ENCODE measurements at places on chromosomes 4 and X.
A peak's percentile ranks its signal among the peaks of the same experiment; 100 is the strongest.

- DNase-seq, result no peak
Measured at GRCh38 chr4:24973747-24974601, 56.8 kb downstream of the LGI2 start.

GRCh38 chr4:24745172-24745895 is 50.0 kb upstream of the SOD3 start:
- no peak for DNase-seq

- DNase-seq, result no peak
Measured at GRCh38 chrX:122248681-122249080, 935.4 kb upstream of the GRIA3 start.

DNA sequence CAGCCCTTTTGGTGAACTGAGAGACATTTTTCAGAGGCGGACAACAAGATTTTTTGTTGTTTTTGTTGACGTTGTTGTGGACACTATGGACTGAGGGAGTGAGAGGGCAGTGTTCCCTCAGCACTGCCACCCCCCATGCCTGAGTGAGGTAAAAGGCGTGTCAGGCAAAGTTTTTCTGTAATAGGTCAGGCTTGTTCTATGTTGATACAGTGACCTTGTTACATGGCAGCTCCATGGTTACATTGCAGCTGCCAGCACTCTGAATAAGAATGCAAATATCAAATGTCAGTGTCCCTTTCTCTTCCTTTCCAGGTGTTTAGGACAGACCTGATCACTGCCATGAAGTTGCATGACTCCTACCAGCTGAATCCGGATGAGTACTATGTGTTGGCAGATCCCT is 36.6 kb downstream of the JADE1 start:
- no peak for DNase-seq

- DNase-seq, result no peak
Measured at GRCh38 chrX:56788717-56789122, 59.7 kb downstream of the NBDY start.

GRCh38 chr4:36198068-36198808 is 46.1 kb downstream of the ARAP2 start:
- no peak for DNase-seq

GRCh38 chr4:74338792-74339333 is 26.1 kb upstream of the EREG start:
- no peak for DNase-seq

GRCh38 chr4:86971355-86971683 is 36.5 kb downstream of the AFF1 start:
- DNase-seq, result no peak

DNA sequence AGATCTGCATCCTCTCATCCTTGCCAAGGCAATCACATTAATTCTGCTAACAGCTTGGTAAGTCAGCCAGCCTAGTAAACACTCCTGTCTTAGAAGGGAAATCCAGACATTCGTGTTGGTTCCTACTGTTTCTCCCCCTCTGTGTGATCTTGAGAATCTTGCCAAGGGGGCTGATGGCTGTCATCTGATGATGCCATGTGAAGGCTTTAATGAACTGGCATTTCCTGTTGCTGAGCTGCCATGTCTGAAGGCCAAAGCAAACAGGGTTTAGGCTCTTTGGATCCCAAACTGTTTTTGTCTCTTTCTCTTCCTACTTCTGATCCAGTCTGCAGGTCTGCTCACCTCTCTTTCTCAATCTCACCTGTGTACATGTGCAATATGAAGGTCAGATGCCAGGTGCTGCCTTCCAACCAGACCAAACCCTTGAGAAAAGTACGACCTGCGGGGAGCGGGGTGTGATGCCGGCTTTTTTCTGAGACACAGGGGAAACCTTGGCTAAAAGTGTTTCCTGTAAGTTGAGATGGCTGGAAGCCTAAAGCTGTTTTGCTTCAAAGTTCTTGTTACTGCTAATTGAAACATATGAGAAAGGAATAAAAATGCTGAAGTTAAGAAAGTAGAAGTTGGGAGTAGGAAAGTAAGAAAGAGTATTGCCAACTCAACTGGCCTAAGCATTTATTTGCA is 532.9 kb downstream of the ANKRD50 start:
- DNase-seq, result no peak

DNA sequence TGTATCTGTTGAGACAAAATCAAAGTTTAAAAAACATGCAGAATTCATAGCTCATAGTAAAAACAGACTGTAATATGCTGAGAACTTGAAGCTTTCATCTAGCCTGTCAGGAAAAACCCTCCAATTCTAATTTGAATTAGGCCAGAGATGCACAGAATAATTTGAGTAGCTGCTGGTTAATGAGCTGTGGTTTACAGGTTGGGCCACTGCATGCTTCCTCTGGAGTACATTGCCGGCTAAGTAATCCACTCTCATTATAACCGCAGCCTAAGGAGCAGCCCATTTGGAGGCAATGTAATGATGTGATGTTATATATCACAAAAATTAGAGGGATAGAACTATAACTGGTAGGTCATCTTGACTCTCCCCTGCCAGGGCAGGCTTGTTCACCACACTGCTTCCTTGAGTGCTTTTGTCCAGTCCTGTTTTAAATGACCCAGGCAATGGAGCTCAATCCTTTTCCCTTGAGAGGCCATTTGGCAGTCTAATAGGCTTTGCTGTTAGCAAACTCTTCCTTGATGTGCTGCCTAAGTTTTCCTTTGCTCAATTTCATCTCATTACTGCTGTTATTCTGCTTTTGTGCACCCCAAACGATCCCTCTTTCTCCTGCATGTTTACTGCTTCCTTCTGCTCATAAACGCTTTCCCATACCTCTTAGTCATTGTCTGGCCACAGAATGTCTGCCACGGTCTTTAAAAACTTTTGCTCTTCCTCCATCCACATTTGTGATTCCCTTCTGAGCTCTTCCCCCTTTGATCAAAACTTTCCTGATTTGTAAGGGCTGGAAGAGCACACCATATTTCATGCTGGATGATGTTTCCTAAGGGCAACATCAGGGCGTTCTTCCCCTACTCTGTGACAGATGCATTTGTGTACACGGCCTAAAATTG is 230.9 kb downstream of the C4orf33 start:
- DNase-seq, result no peak

DNA sequence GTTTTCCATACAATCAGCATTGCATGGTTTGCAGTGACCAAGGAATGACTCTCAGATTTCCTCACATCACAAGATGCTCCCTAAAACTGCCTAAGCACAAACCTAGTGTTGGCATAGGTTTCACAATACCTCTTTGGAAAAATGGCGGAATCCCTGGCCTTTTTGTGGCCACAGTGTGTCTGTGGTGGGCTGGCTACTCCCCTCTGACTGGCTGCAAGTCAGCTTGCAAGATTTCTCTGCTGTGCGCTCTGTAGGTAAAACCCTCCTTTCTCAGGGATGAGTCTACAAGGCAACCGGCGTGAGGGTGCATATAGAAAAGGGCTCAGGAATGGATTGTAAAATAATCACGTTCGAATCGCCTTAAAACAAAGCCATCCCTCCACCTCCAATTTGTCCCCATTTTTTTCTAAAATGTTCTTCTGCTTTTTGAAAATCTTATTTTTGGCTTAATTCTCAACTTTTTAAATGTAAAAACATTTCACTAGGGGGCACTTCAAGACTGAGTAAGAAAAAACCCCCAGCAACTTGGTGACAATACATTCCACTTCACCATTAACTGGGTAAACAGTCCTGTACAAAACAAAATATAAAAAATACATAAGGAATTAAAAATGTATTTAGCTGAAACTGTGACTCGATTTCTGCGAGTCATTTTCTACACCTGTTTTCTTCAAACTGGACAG is 235.6 kb downstream of the STIM2 start:
- no peak for DNase-seq

GRCh38 chr4:113587156-113587555 is 174.4 kb downstream of the CAMK2D start:
- DNase-seq, result no peak

- no peak for DNase-seq
Measured at GRCh38 chrX:131301155-131301554, 12.0 kb upstream of the IGSF1 start.

DNA sequence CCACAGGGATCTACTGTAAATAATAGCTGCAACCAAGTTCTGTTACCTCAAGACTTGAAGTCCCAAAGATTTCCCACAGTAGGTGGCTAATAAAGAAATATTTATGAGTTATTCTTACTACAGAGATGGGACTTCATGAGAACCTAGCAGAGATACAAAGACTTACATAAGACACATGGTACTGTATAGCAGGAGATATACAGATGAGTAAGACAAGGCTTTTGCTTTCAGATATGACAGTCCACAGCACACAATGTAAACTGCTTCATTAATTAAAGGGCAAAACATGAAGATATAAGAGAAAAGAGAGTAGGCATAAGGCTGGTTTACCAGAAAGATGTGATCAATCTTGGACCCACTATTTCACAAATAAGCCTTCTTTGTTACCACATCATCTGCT is 6.6 kb downstream of the ANKRD17 start:
- DNase-seq, result no peak

DNA sequence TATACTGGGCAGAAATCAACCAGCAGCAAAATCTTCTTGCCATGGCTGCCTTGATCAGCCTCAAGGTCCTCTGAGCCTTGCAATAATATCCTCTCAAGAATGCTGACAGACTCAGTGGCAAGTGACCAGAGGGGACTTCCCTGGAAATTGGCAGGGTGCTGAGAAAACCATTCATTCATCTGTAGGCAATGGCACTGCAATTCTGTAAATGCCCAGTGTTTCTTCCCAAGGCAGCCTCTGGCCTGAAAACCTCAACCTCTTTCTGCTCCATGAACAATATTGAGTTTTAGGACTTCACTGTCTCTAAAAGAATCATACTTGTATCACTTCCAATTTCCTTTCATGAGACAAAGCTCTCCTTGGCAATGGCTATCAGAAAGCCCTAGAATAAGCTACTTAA is 754.3 kb upstream of the TENM3 start:
- no peak for DNase-seq

GRCh38 chr4:47374477-47374876 is 89.0 kb downstream of the COMMD8 start:
- DNase-seq, result no peak

DNA sequence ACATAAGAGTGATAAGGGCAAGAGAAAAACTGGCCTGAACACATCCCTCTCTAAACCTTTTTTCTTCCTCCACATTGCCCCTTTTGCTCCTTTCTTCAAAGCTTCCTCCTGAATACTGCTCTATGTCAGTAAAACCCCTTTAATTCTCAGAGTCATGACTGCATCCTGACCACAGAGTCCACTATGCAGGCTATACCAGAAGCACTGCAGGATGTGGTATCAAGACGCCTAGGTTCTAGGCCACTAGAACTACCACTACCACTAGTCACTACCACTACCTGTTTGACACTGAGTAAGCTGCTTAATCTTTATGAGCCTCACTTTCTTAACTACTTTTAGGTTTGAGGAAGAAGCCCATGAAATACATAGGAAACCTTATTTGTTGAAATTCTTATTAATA is 38.7 kb downstream of the ARHGEF9 start:
- DNase-seq, result peak; percentile 45

DNA sequence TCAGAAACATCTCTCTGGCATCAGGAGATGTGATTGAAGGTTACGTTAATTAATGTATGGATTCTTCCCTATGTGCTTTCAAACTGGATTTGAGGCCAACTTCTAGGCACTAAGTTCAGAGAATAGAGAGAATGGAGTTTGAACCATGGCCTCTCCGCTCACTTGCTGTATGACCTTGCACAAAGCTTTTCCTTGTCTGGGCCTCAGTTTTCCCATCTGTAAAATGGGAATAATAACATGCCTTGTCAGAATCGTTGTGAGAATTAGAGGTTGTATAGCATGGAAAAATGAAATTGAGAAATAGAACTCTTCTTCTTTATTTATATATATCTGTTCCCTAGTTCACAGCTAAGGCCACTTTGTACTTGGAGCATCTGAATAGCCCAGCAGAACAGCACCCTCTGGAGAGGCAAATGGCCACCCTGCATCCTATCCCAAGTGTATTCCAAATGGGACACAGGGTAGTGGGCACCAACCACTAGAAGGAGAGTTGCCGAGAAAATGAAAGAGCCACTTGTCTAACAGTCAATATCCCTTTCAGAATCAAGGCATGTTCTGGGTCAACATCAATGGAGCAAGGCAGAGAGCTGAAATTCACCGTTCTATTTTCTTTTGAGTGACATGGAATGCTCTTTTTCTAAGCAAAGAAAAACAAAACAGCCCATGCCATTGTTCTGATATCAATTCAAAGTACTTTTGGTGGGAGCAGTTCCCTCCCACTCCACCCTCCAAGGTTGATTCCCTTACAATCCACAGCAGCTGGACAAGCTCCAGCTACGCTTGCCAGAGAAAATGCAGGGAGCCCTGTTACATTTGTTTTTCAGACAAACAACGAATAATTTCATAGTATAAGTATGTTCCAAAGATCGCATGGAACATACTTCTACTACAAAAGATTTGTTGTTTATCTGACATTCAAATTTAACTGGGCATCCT is 23.3 kb upstream of the MTM1 start:
- no peak for DNase-seq

DNA sequence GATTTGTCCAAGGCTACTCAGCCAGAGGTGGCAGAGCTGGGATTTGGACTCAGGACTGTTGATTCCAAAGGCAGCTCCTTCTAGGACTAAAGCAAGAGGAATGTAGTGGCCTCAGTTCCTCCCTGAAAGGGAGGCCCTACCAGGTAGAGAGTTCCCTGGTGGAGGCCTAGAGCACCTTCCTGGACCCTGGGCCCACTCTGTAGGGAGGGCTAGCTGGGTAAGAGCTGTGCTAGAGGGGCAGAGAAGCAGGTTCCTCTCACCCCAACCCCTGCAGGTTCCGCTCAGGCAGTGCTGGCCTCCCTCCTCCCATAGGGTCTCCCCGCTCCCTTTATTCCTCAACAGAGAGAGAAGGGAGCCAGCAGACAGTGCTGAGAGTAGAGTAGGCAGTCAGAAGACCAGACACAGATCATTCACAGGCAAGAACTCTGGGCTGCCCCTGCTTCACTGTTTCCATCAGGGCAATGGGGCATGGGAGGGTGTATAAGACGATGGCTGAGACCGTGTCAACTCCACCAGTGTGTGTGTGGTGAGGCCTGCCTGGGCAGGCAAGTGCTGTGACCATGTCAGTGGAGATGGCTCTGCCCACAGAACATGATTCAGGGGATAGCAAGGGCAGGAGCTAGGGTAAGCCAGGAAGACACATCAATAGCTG is 12.4 kb upstream of the PJA1 start:
- DNase-seq, result no peak

DNA sequence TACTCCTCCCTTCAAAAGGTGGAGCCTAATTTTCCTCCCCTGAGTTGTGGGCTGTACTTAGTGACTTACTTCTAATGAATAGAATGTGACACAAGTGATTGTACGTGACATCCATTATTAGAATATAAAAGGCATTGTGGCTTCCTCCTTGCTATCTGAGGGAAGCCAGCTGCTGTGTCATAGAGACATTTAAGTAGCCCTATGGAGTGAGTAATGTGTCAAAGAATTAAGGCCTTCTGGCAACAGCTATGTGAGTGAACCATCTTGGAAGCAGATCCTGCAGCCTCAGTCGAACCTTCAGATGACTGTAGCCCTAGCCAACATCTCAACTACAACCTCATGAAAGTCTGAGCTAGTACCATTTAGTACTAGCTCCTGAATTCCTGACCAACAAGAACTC is 76.1 kb downstream of the BCOR start:
- DNase-seq, result no peak

DNA sequence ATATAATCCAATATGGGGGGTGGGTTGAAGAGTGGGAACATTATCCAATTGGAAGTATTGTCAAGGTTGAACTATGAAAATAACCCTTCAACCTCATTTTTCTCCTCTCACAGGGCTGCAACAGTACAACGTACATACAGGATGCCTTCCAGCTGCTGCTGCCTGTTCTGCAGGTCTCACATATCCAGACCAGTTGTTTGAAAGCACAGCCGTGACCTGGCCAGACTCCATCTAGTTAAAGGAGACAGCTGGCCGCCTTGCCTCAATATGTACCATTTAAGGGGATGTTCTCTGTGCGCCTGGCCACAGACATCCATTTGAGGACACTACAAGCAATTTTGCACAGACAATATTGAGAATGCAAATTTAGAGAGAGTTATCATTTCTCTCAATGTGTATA is 75.7 kb downstream of the FAM114A1 start:
- no peak for DNase-seq

All from CD4-positive, alpha-beta T cell treated with Interleukin-12 subunit alpha and Interleukin-12 subunit beta, for 1 hour (primary cell).